Regular cardiac myocyte (primary cell): ENCODE measurements at places on chromosomes 16 and 17. TPM values are rescaled to one million over a fixed set of nuclear protein-coding genes. Genes with fewer than 3 reads are reported as not detected.

Gene NPTX1
- total RNA-seq = 5.6 and 8.4 TPM in 2 replicates

Gene HLF
- under 0.01 TPM in 1 of 2 replicates, not detected in the other for total RNA-seq

Gene EVI2A
- 2.5 and 4.5 TPM in 2 replicates for total RNA-seq

Gene PDPR
- total RNA-seq = 10.7 and 11.6 TPM in 2 replicates

Gene SOCS1
- total RNA-seq = 1.4 and 1.7 TPM in 2 replicates

Gene CD300LG
- not detected in 2 replicates for total RNA-seq

Gene MMP15
- total RNA-seq = 3.1 and 3.5 TPM in 2 replicates

Gene PDILT
- total RNA-seq = not detected in 2 replicates

Gene DNAAF1
- total RNA-seq = not detected in 2 replicates

Gene KRT13
- 0.58 TPM in 1 of 2 replicates, not detected in the other for total RNA-seq

Gene VMO1
- total RNA-seq = 0.38 TPM in 1 of 2 replicates, not detected in the other

Gene MPP3
- total RNA-seq = 9.2 and 11.6 TPM in 2 replicates

Gene KIF2B
- total RNA-seq = not detected in 2 replicates

Gene MT1F
- total RNA-seq = 0.56 and 0.96 TPM in 2 replicates

Gene MYH8
- not detected in 2 replicates for total RNA-seq

Gene CTRB2
- not detected in 2 replicates for total RNA-seq

Gene MT1A
- 3.9 and 8.8 TPM in 2 replicates for total RNA-seq

Gene MFSD11
- 24.3 and 36.1 TPM in 2 replicates for total RNA-seq

Gene KCNAB3
- 0.58 and 0.85 TPM in 2 replicates for total RNA-seq

Gene CACNG4
- not detected in 2 replicates for total RNA-seq

Gene SPEM2
- not detected in 2 replicates for total RNA-seq

Gene SLFN5
- total RNA-seq = 52.7 and 58.9 TPM in 2 replicates

Gene PMP22
- total RNA-seq = 20.5 and 47.9 TPM in 2 replicates

Gene ARL5C
- total RNA-seq = 0.38 TPM in 1 of 2 replicates, not detected in the other

Gene CDH8
- total RNA-seq = 3.4 and 4.6 TPM in 2 replicates

Gene ANKFY1
- 34.7 and 48.5 TPM in 2 replicates for total RNA-seq

Gene SPATA32
- total RNA-seq = under 0.01 TPM in 1 of 2 replicates, not detected in the other

Gene OR3A3
- total RNA-seq = not detected in 2 replicates

Gene SLC22A31
- 0.85 and 1.2 TPM in 2 replicates for total RNA-seq

Gene HOXB7
- total RNA-seq = 0.28 and 0.38 TPM in 2 replicates

Gene CACNG5
- total RNA-seq = not detected in 2 replicates

Gene AIPL1
- total RNA-seq = under 0.01 and 0.19 TPM in 2 replicates

Gene EVPLL
- total RNA-seq = not detected in 2 replicates

Gene PRSS22
- total RNA-seq = under 0.01 TPM in 1 of 2 replicates, not detected in the other

Gene TEKT3
- total RNA-seq = 0.28 TPM in 1 of 2 replicates, not detected in the other

Gene SLC52A1
- 0.28 TPM in 1 of 2 replicates, not detected in the other for total RNA-seq

Gene RNF43
- under 0.01 and 0.28 TPM in 2 replicates for total RNA-seq

Gene ADAP2
- total RNA-seq = 7.9 and 12.1 TPM in 2 replicates

Gene CSH1
- total RNA-seq = not detected in 2 replicates

Gene CTF1
- total RNA-seq = 1.2 and 1.7 TPM in 2 replicates

Gene OSGIN1
- total RNA-seq = 1.1 and 1.3 TPM in 2 replicates

Gene ST6GALNAC2
- total RNA-seq = 0.96 and 1.1 TPM in 2 replicates

Gene GNAO1
- under 0.01 and 0.19 TPM in 2 replicates for total RNA-seq

Gene MLST8
- total RNA-seq = 20.3 and 34.1 TPM in 2 replicates

Gene EIF3CL
- 56.4 and 87.0 TPM in 2 replicates for total RNA-seq

Gene PYY
- not detected in 2 replicates for total RNA-seq

Gene CMTM2
- not detected in 2 replicates for total RNA-seq

Gene FA2H
- total RNA-seq = not detected in 2 replicates

Gene PRDM7
- not detected in 2 replicates for total RNA-seq
